ENCODE measurements at places on chromosomes 1 and 21.

GRCh38 chr1:183604815-183605214 is 14.6 kb upstream of the NCF2 start:
- DNase-seq = no peak

DNA sequence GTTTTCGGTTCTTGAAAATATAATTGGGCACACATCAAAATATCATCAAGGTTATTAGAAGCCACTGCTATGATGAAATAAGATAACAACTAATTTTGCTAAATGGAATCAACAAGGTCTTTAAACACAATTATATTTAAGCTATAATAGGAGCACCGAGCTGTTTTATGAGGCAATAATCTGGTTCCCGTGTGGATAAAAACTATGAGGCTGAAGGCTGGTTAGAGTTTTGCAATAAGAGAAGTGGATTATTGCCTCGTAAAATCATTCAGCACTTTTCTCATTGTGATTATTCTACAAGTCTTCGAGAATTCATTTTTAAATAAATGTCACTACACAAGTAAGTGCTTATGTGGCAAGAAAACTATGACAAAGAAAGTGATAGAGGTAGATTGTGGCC is 975.7 kb upstream of the ADGRL2 start:
- no peak for DNase-seq

DNA sequence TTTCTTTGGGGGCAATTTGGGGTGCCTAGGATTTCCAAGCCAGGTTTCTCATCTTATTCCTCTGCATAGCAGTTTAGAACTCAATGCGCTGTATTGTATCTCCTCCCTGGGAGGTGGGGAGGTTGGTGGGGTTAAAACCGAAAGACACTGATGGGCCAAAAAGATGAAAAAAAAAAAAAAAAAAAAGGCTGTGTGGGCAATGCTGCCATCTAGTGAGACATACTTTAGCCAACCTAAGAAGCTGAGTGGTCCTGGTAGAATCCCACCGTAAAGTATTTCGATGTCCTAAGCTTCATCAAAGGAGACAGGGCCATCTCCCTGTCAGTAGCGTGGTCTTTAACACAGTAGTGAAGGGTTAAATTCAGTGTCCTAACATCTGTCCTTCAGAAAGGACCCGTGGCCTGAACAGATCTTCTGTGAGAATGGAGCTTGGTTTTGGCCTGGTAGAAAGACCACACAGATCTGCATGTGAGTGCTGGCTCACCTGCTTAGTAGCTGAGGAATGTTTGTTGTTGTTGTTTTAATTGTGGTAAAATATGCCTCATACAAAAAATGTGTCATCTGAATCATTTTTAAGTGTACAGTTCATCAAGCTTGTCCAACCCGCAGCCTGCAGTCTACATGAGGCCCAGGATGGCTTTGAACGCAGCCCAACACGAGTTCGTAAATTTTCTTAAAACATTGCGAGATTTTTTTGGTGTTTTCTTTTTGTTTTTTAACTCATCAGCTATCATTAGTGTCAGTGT is 226.2 kb downstream of the KIF26B start:
- DNase-seq = no peak

DNA sequence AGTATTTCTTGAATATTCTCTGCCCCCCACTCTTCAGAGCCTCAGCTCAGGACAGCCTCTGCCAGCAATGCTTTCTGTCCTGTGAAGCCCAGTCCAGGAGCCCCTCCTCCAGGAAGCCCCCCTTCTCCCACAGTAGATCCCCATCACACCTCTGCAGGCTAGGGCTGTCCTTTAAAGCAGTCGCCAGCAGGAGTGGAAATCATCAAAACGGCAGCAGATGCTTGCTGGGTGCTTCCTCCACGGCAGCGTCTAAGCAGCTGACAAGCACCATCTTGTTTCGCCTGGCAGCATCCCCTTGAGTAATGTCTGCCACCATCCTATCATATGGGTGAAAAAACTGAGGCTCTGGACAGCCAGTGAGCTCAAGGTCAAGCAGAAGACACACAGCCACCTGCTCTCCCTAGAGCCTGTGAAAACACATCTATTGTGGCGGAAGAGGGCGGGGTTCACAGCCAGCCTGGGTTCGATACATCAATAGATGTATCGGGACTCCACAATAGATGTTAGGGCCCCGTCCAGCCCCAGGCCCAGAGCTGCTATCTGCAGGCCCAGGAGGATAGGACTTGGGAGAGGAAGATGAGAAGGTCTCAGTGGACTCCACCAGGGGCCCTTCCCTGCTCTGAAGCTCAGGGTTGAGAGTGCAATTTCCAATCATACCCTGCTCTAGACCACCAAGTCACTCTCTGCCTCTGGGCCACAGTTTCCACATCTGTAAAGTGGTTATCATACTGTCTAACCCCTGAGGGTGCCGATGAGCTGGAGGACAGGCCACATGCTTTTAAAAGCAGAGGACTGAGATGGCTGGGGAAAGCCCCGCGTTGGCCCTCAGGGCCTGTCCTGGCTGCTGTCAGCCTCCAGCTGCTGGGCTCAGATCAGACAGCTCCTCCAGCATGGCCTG is 17.5 kb downstream of the RUNX3 start:
- DNase-seq = no peak

DNA sequence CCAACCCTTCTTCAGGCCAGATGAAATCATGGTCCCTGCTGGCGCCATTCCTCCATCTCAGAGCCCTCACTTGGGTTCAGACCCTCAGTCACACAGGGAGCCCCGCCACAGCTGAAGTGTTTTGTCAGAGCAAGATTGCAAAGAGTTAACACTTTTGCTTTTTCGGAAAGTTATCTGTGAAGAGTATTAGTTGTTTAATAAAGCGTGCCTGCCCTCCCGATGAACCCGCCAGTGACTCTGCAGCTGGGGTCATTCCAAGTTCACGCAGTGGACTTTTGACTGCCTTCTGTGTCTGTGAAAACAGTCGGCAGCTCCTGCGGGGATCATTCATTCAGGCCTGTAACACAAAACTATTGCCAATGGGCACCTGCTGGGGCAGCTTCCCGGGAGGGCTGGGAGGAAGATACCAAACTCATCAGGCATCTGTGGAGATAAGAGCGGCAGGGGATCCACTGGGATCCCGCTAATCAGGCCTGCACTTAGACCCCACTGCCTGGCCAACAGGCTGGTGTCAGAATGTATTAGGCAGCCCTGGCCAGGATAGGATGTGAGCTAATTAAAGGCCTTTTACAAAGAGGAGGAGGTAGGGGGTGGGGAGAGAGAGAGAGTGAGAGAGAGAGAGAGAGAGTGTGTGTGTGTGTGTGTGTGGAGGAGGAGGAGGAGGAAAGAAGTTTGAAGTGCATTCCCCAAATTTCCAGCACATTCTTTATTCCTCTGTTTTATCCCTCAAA is 184.5 kb downstream of the DHRS3 start:
- no peak for DNase-seq

DNA sequence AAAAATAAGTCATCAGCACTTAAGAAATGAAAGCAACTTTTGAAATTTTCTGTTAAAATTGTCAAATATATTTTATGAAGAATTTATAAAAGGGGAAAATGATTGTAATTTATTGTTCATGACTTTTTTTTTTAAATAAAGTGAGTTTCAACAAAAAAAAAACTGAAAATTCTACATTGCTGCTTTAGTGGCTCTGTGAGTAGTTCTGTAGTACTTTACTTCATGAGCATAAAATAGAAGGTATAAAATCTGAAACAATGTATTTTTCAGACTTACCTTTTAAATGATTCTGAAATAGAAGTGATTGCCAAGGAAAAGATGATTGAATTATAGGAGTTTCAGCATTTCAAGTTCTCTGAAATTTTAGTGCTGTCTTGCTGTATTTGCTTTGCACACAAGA is 13.8 kb downstream of the PDIK1L start:
- DNase-seq = no peak

DNA sequence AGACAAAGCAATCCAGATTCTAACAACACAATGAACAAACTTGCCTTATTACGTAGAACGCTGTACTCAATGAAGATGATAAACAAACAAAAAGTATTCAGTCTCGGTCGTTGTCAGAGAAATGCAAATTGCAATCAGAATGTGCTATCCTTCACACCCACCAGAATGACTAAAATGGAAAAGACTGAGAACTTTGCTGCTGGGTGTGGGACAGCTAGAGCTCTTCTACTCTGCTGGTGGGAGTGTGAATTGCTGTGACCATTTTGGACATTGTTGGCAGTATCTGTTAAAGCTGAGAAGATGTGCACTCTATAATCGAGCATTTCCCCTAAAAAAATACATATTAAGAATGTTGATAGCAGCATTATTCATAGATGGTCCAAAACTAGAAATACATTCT is 111.4 kb downstream of the PEX14 start:
- DNase-seq = no peak

- DNase-seq = no peak
These were observed 145.2 kb downstream of the SYT2 start for GRCh38 chr1:202564958-202565495.

GRCh38 chr1:194047206-194047605 is 860.8 kb upstream of the B3GALT2 start:
- no peak for DNase-seq

- DNase-seq = no peak
These were observed 533.9 kb downstream of the PLPP3 start for GRCh38 chr1:56045477-56045876.

DNA sequence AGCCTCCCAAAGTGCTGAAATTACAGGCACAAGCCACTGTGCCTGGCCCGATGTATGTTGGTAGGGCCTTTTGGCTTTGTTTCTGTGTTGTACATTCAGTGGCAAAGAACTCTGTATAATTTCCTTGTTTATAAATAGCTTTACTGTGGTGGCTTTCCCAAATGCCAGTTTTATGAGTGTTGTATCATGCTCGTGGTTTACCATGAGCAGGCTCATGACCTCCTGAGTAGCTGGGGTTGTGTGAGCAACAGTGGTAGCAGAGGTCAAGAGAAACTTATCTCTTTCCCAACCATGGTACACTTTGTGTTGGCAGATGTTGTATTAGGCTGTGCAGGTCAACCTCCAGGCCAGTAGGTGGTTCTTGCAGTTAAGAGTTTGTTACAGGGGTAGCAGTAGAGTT is 420.4 kb upstream of the BEND5 start:
- no peak for DNase-seq

DNA sequence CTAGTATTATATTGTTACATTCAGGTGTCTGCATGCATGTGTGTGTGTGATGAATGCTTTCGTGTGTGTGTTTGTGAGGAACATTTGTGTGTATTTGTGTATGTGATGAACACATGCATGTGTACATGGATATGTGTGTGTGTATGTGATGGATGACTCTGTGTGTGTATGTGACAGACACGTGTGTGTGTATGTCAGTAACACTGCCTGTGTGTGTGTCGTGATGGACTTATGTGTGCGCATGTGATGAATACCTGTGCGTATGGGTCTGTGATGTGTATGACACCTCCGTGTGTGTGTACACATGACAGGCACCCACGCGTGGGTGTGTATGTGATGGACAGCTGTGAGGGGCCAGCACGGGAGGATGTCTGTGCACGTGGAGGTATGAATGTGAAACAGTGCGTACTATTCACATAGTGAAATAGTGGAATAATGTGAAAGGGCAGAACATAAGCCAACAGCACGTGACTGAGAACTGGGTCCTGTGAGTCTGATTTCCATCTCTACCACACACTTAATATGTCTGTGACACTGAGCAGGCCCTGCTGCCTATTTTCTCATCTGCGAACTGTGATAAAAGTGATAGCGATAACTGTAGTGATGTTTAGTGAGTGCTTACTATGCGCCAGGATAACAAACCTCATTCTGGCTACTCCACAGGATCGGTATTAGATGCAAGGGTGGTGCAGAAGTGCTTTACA is 41.8 kb upstream of the CSF3R start:
- no peak for DNase-seq

- no peak for DNase-seq
These were observed 35.9 kb upstream of the PROX1 start for GRCh38 chr1:213951876-213952275.

DNA sequence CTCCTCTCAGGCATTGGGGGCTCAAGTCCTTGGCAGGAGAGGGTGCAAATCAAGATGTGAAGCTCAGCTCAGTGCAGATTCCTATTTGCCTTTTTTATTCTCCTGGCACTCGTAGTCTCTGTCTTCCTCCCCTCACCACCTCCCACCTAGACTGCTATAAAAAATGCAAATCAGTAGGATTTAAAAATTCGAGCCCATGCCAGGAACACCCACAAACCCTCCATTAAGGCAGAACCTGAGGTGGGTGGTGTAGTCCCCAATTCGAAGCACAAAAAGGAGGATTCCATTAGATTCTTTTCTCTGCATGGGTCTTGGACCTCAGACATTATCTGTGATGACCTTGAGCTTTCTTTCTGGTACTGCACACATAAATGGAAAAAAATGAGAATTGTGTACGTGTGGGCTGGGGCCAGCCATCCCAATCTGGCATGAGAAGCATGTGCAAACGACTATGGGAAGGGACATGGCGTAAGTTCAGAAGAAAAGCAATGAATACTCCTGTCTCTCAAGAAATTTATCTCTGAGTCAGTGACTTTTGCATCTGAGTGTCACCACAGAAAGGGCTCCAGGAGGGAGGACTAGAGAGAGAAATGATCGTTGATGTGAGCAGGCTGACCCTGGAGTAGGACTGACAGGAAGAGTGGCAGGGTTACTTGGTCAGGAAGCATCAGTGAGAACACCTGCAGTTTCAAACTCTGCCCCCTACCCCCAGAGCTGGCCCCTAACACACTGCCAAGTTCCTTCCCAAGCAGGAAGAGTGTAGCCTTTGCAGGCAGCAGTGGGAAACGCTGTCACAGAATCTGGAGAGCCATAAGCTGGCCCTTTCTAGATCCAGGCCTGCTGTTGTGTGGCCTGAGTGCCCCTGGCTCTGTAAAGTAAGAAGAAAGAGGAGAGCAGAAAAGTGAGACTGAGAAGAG is 1.7 kb downstream of the INKA2 start:
- DNase-seq = no peak

DNA sequence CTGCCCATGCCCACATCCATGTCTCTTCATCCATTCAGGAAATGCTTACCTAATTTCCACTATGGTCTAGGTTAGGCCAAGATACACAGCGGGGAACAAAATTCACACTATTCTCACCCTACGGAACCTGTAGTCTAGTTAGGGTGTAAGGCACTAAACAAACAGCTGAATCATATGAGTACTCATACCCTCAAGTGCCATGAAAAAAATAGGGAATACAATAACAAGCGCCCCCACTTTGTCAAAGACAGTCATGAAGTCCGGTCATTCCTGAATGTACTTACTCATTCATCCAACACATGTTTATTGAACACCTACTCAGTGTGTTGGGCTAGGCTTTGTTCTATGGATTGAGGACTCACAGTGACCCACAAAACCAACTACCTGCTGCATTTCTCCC is 6.2 kb upstream of the FYB2 start:
- no peak for DNase-seq

- DNase-seq = no peak
These were observed 650.8 kb downstream of the PLPP3 start for GRCh38 chr1:55928576-55928975.

DNA sequence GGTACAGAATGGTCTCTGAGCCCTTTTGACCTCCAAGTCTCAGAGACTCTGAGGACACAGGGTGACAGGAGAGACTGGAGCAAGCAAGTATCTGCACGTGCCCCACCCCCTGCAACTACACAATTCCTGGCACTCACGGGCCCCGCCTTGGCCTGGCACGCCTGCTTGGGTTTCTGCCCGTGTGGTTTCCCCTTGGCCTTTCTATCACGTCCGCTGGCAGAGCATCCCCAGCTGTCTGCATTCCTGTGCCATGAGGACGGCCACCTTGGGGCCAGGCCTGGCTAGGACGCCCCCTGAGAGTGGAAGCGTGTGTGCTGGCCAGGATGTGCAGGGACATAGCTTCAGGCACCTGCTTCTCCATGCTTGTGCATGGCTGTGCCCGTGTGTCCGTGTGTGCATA is 14.3 kb upstream of the EDN2 start:
- DNase-seq = no peak

- DNase-seq = no peak
These were observed 256.7 kb upstream of the CACYBP start for GRCh38 chr1:174742805-174743653.
